Stimulated activated CD4-positive, alpha-beta T cell treated with anti-CD3 and anti-CD28 coated beads, Interleukin-4, amount 100 ng/mL, for 24 hours (primary cell): ENCODE measurements at places on chromosomes 3 and 15.

GRCh38 chr3:125194061-125194848 lies 18.3 kb downstream of the SLC12A8 start:
- no peak for DNase-seq

- DNase-seq, result no peak
Measured at GRCh38 chr3:101806491-101806890, 27.5 kb downstream of the NXPE3 start.

- no peak for DNase-seq
Measured at GRCh38 chr15:78321041-78321570, 19.0 kb upstream of the CRABP1 start.

GRCh38 chr15:35827911-35828310 lies 281.9 kb upstream of the DPH6 start:
- DNase-seq, result no peak

- no peak for DNase-seq
Measured at GRCh38 chr15:78168608-78169007, 19.4 kb downstream of the IDH3A start.

GRCh38 chr3:38638354-38638753 lies 11.1 kb downstream of the SCN5A start:
- no peak for DNase-seq

DNA sequence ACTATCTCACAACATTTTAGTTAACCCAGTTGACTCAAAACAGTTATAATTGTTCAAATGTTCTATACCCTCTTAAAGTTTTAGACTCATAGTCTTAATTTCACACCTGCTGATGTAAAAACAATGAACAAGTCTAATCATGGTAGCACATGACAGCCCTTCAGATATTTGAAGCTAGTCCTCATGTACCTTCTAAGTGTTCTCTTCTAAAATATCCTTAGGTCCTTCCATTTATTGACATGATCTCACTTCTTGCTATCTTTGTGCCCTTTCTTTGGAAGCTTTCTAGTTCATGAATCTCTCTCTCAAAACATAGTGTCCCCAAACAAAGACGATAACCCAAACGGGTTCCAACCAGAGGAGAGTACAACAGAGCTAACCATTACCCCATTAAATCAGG lies 363.1 kb downstream of the MECOM start:
- DNase-seq, result no peak

GRCh38 chr15:52105846-52106245 lies 6.7 kb downstream of the BCL2L10 start:
- no peak for DNase-seq

GRCh38 chr15:48974882-48975281 lies 11.2 kb upstream of the SHC4 start:
- no peak for DNase-seq

- DNase-seq, result no peak
Measured at GRCh38 chr3:65030014-65030627, 342.3 kb upstream of the ADAMTS9 start.

GRCh38 chr15:101391981-101392640 lies 97.1 kb upstream of the SNRPA1 start:
- DNase-seq, result no peak

GRCh38 chr3:154969366-154969765 lies 110.8 kb upstream of the MME start:
- no peak for DNase-seq

DNA sequence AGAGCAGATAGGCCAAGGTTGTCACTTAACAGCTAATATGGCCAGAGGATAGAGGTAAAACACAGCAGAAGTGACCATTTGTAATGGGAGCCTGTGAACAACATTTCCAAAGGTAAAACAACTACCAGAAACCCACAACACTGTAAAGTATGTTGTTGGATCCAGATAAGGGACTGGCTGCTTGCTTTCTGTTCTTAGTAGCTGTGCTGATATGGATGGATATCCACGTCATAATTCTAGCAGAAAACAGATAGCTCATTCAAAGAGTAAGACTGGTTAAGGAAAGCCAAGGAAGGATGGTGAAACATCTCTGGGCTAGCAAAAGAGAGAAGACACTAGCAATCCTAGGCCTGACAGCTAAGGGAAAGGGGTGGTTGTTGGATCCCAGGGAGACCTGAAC lies 36.9 kb upstream of the SPRED1 start:
- DNase-seq, result no peak

GRCh38 chr15:47663101-47663500 lies 54.2 kb upstream of the SEMA6D start:
- DNase-seq, result no peak

- no peak for DNase-seq
Measured at GRCh38 chr15:26295336-26296085, 432.4 kb upstream of the ATP10A start.

DNA sequence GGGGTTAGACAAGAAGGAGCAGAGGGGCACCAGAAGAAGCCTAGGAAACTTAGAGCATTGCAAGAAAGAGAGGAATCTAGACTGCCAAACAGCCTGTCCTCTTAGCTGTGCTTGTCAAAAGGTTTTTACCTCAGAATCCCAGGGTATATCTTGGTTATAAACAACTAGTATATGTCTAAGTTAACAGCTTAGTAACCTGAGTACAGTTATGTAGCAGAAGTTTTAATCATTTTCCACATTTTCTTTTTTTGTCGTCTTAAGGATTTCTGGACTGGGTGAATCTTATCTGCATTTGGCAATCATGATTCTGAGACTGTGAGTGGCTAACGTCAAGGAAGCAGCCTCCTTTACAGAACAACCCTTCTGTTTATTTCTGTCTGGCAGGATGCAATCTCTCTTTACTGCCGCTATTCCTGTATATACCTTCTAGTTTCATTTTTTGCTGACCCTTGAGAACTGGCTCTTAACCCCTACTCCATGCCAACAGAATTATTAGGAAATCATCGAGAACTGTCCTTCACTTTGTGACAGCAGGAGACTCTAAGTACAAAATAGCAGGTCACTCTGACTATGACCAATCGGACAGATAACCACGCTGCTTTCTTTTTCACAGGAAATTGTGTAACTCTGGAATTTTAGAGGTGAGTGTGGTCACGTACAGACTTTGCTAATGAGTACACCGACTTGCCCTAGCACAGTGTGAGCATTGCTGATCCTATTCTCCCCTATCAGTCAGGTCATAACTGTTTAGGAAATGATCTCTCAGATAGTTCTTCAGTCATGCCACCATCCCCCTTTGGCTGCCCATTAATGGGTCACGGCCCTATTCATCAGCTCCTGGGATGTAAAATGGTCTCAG lies 3.3 kb upstream of the CP start:
- DNase-seq, result peak; percentile 11

DNA sequence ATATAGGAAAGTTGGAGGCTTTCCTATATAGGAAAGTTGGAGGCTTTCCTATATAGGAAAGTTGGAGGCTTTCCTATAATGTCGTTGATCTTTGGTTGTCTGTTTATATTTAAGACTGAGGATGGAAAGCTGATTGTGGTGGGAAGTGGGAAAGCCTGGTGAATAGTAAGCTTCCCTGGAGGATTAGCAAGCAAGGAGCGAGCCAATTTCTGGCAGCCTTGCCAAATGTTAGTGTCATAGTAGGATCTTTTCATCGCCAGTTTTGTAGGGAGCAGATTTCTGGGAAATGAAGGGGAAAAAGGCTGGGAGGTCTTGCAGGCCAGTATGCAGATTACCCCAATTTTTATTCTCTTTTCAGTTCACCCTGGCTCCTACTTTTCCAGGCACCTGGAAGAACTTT lies 39.9 kb upstream of the CCNL1 start:
- DNase-seq, result no peak

- no peak for DNase-seq
Measured at GRCh38 chr3:106282943-106283342, 414.1 kb upstream of the CBLB start.

- no peak for DNase-seq
Measured at GRCh38 chr15:38090678-38091077, 156.2 kb downstream of the TMCO5A start.

- peak; percentile 67 for DNase-seq
Measured at GRCh38 chr3:71360764-71361163, 222.8 kb downstream of the FOXP1 start.

DNA sequence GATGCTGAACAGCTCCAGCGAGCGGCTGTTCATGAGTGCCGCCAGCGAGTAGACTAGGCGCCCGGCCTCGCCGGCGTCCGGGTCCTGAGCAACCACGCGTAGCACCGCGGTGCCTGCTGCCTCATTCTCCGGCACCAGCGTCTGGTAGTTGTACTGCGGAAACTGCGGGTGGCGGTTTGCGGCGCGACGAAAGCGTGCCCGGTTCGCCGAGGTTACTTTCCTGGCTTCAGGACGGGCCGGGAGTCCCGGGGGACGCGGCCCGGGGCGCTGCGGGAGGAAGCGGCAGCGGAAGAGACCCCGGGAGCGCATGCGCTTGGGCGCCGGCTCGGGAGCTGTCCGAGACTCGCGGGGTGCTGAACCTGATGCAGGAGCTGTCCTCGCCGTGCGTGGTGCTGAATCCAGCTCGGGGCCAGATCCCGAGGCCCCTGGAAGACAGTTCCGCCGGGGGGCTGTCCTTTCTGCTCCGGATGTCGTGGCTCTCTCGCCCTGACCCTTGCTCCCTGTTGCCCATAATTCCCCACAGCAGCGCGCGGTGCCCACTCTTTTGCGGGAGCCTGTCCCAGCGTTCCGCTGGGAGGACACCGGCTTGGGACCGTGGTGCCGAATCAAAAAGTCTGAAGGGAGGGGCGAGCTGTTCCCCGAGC lies 1.1 kb downstream of the CELSR3 start:
- peak; percentile 78 for DNase-seq

GRCh38 chr3:195200010-195200822 lies 70.7 kb downstream of the XXYLT1 start:
- DNase-seq, result no peak

- DNase-seq, result no peak
Measured at GRCh38 chr15:56530157-56530556, 65.2 kb upstream of the MNS1 start.

DNA sequence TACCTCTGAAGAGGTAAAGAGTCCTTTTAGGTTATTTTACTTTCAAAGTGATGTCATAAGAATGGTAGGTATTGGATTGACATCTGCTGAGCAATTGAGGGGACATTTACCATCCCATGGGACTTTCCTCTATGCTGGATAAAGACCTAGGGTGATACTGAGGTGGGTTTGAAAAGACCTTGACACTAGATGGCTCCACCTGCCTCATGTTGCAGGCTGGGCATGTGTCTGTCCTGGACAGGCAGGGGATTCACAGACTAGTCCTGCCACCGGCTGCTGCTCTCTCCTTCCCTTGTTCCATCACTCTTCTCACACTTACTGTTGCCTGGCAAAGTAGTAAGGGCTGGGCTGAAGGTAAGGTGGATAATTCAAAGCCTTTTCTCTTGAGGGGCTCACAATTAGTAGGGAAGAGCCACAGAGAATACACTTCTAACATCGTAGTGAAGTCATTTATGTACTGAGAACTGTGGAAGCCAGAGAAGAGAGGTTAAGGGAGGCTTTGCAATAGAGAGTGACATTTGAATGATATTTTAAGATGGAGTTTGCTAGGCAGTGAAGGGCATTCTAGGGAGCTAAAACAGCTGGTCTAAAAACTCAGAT lies 27.7 kb downstream of the TRAK1 start:
- no peak for DNase-seq

- no peak for DNase-seq
Measured at GRCh38 chr3:181687190-181687589, 24.5 kb upstream of the SOX2 start.

DNA sequence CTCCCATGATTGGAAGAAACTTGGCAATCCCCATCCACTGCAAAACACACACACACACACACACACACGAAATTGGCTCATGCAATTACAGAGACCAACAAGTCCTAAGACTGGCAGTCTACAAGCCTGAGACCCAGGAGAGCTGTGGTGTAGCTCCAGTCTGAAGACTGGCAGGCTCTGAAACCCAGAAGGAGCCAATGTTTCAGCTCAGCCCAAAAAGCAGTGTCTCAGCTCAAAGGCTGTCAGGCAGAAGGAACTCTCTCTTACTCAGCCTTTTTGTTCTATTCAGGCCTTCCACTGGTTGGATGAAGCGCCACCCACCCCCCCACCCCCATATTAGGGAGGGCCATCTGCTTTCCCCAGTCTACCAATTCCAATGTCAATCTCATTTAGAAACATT lies 32.1 kb downstream of the MESD start:
- no peak for DNase-seq

- no peak for DNase-seq
Measured at GRCh38 chr3:23519314-23520208, 286.2 kb upstream of the UBE2E1 start.

DNA sequence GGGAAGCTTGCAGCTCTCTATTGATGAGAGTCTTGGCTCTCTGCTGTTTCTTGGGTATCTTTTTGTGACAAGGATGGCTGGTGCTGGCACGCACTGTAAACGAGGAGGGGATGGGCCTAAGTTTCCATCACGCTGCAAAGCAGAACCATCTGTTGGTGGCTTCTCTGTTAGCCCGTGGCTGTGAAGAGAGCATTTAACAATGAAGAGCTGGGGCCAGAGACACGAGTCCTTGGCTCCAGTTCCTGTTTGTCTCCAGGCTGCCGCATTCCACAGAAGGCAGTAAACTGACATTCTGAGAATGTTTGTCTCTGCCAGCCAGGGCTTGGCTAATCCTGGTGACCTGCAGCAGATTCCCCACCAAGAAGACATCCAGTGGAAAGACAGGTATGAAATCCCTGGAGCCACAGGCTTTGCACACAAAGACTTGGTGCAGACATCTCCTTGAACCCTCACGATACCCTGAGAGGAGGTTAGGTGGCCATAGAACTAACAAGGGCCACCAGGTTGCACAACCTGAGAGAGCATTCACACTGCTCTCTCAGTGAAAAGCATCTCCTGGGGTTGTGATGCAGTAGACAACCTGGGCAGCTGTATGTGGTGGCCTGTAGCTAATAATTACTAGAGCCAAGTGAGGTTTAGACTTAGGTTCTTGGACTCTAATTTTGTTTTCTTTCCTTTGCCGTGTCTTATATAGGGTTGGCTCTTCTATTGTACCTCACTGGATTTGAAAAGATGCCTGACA lies 130.9 kb downstream of the ASB7 start:
- DNase-seq, result no peak

DNA sequence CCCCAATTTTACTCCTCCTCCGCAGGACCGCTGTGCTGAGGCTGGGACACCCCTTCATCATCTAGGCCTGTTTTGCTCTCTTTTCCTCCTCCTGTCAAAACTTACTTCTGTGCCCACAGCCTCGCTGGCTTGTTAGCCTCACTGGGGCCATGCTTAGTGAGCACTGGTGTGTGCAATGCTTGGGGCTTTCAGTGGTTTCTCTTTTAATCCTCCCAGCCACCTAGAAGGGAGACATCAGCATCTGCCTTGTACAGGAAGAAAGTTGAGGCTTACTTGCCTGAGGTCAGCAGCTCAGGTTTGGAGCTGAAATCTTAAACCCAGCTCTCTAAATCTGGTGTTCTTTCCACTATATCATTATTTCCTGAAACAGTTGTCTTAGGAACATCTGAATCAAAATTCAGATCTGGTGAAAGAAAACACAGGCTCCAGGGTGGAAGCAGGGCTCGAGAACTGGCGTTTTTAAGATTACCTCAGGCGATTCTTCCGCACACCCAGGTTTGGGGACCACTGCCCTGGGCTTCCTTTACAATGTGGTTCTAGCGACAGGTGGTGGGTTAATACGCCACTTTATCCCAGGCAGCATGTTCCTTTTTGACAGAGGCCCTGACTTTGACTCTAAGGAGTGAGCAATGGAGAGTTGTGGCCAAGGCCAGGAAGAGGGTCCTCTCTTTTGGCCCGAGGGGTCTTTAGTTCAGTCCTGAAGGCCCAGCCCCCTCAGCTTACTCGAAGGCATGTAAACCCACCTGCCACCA lies 3.8 kb downstream of the THSD4 start:
- no peak for DNase-seq

- DNase-seq, result no peak
Measured at GRCh38 chr15:74829486-74829885, 3.1 kb downstream of the CPLX3 start.

- DNase-seq, result no peak
Measured at GRCh38 chr3:114299941-114300624, 6.3 kb downstream of the TIGIT start.

- DNase-seq, result no peak
Measured at GRCh38 chr15:40352281-40352901, 1.6 kb downstream of the PHGR1 start.
